CD4-positive, alpha-beta T cell treated with Interleukin-1 beta for 1 hour (primary cell): ENCODE measurements at places on chromosomes 6 and 20.

GRCh38 chr20:61482056-61482887, 230.2 kb downstream of the CDH4 start:
- no peak for DNase-seq

GRCh38 chr6:99306341-99306740, 43.1 kb downstream of the FAXC start:
- DNase-seq = no peak

DNA sequence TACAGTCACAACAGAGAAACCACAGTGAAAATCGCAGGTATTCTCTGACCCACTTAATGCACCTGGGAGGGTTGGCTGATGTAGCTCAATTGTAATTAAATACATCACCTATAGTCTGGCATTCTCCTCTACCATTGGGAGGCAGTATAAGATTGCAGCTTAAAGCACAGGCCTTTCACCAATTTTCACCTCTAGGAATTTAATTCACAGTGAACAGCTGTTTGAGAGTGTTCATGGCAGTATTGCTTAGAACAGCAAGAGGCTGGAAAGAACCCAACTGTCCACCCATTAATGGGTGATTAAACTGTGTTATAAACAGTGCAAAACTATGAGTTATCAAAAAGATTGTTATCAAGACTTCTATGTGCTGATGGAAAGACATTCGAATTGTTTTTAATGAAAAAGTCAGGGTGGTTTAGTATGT, 2.0 kb downstream of the EDEM2 start:
- DNase-seq = peak; percentile 68

GRCh38 chr20:5090191-5090590, 29.6 kb downstream of the PCNA start:
- peak; percentile 43 for DNase-seq

GRCh38 chr20:46394872-46395760, 11.3 kb downstream of the ELMO2 start:
- no peak for DNase-seq

DNA sequence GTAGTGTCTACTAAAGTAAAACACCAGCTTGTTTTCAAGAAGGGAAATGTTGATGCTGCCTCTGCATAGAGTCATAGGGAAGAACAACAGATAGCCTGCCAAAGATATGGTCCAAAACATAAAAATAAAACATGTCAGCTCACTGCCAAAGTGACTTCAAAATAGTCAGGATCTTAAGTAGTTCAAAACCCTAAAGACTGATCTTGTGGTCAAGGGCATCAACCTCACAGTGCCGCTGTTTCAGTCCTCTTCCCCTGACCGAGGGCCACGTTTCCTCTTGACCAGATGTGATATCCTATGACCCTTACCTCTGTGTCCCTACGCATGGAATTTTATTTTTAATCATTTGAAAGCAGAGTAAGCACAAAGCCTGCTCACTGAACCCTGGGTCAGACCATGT, 104.2 kb upstream of the CNKSR3 start:
- no peak for DNase-seq

GRCh38 chr6:27772261-27773001, 139.8 kb downstream of the OR2B2 start:
- peak; percentile 85 for DNase-seq

GRCh38 chr6:130559166-130559565, 193.3 kb downstream of the TMEM200A start:
- DNase-seq = no peak

DNA sequence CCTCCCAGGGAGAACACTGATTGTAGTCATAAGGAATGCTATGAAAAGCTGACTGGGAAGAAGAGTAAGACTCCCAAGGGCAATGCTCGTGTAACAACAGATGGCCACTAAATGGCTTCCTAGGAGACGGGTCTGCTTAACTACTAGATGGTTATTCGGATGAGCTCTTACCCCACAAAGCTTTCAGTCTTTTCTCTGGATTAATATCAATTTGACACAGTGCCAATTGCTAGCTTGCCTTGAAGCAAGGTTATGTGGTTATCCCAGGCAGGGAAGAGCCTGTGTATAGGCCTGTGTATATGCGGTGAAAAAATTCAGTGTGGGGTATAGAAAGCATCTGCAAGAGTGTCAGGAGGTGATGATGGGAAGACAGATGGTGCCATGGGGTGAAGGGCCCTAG, 86.4 kb upstream of the NOX3 start:
- DNase-seq = no peak

DNA sequence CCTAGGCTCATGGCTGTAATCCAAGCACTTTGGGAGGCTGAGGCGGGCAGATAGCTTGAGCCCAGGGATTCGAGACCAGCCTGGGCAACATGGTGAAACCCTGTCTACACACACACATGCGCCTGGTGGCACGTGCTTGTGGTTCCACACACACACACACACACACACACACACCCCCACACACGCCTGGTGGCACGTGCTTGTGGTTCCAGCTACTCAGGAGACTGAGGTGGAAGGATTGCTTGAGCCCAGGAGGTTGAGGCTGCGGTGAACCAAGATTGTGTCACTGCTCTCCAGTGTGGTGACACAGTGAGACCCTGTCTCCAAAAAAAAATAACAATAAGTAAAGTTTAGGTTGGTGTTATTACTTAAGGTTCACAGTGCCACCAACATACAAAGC, 165.8 kb downstream of the ZFAND3 start:
- DNase-seq = no peak

DNA sequence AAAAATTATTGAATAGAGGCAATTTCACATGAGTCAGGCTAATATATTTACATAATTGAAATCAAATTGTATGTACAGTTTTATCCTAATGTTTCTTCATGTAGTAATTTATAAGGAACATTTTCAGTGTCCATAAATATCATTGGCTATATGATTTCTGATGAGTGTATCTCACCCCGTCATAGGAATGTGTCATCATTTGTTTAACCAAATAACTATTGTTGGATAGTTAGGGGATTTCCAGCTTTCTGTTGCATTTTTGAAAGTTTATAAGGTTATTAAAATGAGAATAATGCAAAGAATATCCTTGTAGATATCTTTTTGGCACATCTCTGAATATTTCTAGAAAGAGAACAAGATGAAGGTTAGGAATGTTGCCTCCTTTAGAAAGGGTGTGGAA, 39.0 kb downstream of the SYTL3 start:
- DNase-seq = peak; percentile 25

DNA sequence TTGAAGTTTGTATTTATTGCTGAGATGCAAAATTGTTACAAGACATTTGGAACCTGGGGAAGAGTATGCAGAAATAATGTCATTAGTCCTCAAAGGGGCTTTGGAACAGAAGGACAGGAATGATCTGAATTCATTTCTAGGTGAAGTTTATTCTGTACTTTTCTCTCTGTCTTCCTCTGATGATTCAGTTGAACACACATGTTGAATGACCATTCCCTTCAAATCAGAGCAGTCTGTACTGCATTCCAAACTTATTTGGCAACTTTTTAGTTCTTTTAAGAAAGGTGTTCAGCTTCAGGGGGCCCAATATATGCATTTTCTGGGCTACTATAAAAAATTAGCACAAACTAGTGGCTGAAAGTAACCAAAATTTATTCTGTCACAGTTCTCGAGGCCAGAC, 213.9 kb upstream of the LAMP5 start:
- DNase-seq = no peak

GRCh38 chr6:6699741-6700367, 111.3 kb downstream of the LY86 start:
- DNase-seq = no peak

DNA sequence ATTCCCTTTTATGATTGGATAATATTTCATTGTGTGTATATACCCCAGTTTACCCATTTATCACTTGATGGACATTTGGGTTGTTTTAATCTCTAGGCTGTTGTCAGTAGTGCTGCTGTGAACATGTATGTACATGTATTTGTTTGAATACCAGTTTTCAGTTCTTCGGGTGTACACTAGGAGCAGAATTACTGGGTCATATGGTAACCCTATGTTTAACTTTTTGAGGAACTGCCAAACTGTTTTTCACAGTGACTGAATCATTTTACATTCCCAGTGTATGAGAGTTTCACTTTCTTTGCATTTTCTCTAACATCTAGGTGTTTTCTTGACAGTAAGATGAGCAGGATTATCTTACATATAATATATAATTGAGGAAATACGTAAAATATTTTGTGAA, 44.7 kb upstream of the ADIG start:
- DNase-seq = no peak

GRCh38 chr20:49521356-49521755, 38.9 kb upstream of the KCNB1 start:
- no peak for DNase-seq

DNA sequence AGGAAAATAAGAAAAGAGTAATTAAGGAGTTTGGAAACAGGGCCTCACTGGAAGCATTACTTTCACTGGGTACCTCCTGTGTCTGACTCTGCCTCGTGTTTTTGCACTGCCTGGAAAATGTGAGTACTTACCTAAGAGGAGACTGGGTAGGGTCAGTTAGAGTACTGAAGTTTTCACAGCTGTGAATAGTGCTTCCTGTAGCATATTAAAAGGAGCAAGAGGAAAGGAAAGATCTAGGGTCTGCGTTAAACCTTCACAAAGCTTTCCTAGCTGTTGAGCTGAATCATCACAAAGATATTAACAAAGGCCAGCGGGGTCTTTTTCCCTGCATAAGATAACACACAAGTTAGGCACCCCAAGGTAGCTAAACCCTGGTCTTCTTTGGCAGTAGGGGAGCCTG, 82.3 kb downstream of the MLIP start:
- DNase-seq = no peak

GRCh38 chr20:6829510-6830116, 62.1 kb downstream of the BMP2 start:
- no peak for DNase-seq

DNA sequence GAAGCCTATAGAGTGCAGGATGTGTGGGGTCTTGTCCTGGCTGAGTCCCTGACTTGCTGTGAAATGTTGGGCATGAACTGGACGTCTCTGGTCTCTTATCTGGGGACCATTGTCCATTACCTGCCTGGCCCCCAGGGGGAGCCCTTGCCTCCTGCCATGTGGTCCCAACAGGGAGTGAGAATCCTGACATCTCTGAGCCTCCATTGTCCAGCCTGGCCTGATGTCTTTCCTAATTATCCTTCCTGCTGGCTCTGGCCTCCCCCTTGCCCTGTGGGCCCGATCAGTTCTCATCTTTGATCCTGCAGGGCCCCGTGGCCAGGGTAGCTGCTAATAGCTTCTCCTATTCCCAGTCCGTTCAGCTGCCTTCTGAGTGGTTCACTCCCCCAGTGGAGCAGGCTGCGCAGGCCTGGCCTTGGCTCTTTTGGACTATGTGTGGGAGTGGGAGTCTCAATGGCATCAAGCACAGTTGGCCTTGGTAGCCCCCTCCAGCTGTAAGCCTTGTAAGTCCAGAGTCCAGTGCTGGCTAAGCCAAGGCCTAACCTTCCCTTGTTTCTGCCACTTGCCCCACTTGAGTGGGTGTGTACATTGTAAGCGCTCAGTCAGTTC, 77.9 kb upstream of the RALY start:
- DNase-seq = peak; percentile 57

DNA sequence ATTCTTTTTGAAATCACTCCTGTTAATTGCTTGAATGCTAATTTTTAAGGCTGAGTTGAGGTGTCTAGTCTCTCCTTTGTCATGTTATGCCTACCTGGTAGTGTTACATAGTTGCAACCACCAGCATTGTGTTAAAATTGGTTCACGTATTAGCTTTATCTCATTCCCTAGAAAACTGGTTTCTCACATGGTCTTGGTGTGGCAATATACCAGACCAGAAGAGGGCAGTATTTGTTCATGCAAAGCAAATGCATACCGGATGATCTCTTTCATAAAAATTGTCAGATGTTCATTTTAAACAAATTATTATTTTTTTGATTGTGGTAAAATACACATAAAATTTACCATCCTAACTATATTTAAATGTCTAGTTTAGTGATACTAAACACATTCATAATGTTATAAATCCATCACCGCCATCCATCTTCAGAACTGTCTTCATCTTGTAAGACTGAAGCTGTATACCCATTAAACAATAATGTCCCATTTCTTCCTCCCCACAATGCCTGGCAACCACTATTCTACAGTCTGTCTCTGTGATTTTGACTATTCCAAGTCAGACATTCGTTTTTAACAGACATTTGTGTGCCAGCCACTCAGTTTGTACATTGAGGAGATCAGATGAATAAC, 92.8 kb downstream of the ATRN start:
- no peak for DNase-seq

- no peak for DNase-seq
Measured at GRCh38 chr6:154950979-154951344, 44.2 kb upstream of the TIAM2 start.

DNA sequence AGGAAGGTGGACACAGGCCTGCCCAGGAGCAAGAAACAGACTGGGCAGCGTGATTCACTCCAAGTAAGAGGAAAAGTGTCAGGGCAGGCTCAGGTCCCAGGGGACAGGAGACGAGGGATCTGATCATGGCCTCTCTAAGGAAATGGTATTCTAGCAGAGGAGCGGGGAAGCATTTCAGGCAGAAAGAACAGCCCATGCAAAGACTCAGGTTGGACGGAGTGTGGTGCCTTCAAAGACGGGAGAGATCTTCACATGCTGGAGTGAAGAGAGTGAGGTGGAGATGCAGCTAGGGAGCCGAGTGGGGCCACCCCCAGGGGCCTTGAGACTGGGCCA, 161.1 kb downstream of the SYCP2 start:
- DNase-seq = no peak

- DNase-seq = peak; percentile 36
Measured at GRCh38 chr6:157597461-157598312, 216.7 kb downstream of the ZDHHC14 start.

- DNase-seq = no peak
Measured at GRCh38 chr20:12528104-12528503, 480.7 kb upstream of the SPTLC3 start.

- no peak for DNase-seq
Measured at GRCh38 chr6:5498579-5498899, 237.2 kb downstream of the FARS2 start.

DNA sequence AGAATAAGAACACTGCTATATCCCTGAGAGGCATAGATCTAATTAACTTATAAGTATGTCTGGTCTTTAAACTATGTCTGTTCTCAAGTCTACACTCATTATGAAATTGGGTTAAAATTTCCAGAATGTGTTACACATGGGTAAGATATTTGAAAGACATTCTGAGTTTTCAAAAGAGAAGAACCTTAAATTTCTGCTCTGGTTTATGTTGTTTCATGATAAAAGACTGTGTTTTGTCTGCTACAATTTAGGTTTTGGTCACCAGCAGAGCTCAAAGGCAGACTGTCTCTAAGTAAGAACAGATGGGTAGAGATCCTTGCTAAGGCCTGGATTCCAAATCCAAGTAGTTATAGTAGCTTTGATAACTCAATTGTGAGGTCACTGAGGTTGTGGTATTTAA, 6.0 kb downstream of the STMND1 start:
- DNase-seq = no peak

DNA sequence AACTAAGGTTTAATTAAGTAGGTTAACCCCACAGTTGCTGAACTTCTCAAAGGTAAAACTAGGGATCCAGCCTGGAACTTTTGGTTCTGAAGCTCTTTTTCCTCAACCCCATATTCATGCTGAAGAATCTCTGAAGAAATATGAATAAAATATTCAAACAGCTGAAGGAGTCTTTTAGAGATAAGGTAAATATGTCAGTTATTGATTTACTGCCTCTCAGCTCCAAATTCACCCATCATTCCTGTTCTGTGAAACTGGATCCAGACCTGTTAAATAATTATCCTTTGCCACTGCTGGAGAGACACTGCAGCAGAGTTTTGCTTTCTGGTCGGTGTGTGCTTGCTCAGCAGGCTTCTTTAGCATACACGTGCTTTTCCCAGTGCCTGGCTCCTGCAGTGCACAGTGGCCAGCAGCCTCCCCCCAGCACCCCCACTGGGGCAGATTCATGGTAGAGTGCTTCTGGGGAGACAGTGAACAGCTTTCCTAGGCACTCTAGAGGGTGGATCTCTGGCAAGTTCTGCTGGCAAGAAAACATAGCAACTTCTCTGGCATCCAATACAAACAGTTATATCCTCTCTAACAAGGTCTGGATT, 62.0 kb upstream of the BCLAF1 start:
- DNase-seq = no peak
